Cardiac septum (tissue), 1 donor: ENCODE measurements at places on chromosomes 7 and 10. TPM values are rescaled to one million over a fixed set of nuclear protein-coding genes. Genes with fewer than 3 reads are reported as not detected.

DNA sequence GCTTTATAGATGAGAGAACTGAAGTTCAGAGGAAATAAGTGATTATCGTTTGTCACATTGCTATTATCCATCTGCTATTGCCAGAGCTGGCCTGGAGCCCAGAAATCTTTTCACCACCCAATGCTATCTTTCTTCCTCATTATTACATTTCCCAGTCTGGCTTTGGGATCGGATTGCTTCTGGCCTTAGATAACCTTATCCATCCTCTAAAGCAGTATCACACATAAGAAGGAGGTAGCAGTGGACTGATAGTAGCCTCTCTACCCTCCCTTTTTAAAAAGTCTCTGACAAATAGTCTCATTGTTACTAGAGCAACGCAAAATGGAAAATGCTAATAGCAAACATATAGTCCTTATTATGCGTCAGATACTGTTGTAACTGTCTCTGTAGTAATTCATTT is 1.3 kb upstream of the CLDN12 start:
- DNase-seq: no peak

DNA sequence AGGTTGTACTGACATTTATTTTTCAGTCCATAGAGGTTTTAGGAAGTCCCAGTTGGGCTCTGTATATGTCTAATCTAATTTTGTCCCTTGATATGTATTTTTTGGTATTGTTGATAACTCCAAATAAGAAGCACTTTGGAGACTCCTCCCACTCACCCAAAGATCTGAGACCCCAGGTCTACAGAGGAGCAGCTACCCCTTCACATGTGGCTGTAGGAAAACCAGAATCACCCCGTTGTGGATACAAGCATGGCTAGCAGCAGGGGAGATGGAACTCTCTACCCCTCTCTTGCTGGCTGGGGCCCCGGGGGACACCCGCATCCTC is 9.4 kb downstream of the HHEX start:
- DNase-seq: no peak

Gene FKBP6
- total RNA-seq: not detected

- no peak for DNase-seq
Observed at GRCh38 chr10:103789161-103789560, 66.2 kb downstream of the SH3PXD2A start.

DNA sequence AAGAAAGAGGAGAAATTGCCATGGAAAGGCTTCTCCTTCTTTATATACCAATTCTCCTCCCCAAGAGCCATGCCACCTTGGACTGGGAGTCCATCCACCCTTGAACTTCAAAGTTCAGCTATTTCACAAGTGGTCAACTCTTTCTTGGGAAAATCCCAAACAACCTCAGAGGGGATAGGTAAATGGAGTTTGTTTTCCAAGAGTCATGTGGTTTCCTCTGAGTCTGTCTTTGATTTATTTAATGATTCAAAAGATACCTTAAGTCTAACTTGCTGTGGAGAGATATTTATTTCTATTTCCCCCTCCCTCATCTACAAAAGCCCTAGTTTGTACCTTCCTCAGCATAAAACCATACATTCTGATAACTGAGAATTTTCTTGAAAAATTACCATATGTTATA is 758.6 kb upstream of the IGFBP3 start:
- DNase-seq: no peak

Gene MGMT
- 11.4 TPM for total RNA-seq

DNA sequence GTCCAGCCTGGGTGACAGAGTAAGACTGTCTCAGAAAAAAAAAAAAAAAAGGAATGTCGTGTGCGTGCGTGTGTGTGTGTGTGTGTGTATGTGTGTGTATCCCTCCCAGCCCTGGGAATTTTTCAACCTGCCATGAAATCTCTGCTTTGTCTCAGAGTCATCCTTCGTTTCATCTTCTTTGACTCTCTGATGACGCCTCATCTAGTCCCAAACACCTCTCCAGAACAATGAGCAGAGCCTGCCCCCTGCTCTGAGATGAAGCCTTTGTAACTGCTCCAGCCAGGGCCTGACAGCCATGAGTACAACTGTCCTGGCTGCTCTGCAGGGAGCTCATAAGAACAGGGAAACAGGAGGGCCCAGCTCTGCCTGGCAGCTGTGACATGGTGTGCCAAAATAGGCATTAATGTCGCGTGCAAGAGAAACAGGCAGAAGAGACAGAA is 149.5 kb downstream of the FAM107B start:
- no peak for DNase-seq

GRCh38 chr7:147564786-147565476 is 1025.6 kb upstream of the C7orf33 start:
- DNase-seq: no peak

DNA sequence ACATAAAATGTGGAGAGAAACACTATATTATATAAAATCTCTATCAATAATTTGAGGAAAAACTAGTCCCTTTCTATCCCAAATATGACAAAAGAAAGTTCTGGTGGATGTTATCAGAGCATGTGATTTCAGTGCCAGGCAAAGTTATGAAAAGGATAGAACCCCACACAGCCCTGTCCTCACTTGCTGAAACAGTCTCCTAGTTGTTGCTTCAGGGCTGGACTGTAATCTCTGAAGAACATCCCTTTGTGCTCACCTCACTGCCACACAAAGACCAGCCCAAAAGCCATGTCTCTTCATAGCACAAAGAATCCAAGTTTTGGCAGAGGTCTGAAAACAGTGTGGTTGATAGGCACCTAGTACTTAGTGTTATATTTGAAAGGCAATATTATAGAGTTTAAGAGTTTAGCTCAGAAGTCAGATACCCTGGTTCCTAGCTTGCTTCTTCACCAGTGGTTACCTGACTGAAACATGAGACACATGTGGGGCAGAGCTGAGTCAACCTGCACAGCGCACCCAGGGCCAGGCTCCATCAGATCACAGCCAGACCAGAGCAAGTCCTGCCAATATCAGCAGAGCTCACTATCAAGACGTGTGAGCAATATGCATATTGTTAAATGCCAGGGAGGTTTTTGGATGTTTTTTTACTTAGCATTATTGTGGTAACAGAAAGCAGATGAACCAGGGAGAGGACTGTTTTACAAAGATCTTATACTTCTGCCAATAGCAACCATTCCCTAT is 25.0 kb downstream of the CYP3A7 start:
- no peak for DNase-seq

Gene BCL7B
- 68.9 TPM for total RNA-seq

DNA sequence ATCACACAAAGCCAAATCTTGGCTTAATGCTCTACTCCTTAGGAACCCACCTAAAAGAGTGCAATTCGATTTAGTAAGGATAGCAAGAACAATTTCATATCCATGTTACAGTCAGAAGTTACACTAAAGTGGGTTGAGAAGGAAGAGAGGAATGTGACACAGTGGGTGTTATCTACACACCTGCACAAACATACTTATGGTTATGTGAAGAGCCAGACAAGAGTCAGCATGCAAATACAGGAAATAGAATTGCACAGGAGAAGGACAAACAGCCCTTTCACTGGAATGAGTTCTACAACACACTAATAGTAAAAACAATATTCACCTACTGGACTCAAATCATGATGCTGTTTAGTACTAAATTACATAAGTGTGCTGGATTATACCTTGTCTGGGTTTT is 262.8 kb downstream of the DGKB start:
- DNase-seq: no peak

- DNase-seq: no peak
Observed at GRCh38 chr10:6423413-6424170, 156.5 kb downstream of the PRKCQ start.

Gene THSD7A
- total RNA-seq: 3.4 TPM

Gene C7orf57
- total RNA-seq: not detected

DNA sequence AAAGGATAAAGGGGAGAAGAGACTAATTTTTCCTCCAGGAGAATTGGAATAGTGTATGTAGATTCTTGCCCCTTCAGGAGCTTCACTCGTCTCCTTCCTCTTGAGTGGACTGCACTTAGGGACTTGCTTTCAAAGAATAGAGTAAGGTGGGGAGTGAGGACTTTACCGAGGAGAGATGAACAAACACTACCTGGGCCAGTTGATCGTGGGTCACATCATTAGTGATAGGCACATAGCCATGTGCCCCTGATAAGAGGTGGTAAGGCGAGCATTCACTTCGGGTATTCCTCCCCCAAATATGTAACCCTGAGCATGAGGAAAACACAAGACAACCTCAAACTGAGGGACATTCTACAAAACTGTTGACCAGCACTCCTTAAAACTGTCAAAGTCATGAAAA is 14.6 kb upstream of the KIFBP start:
- DNase-seq: no peak

Gene NCF1
- 4.0 TPM for total RNA-seq

GRCh38 chr10:46240684-46241565 is 45.9 kb upstream of the ANTXRL start:
- no peak for DNase-seq

DNA sequence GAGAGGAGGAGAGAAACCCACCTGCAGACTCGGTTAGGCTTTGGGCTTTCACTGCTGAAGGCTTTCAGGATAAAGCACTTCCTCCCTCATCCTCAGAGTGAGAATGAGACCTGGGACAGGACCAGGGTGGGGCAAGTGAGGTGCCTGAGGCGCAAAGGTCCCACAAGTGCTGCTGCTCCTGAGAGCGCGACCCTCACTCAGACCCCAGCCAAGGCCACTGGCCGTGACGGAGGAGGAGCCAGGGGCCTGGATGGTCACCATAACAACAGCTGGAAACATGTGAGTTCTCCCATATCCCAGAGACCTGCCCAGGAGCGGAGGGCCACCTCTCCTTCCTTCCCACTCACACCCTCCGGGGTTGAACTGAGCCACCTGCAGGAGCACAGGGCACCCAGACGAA is 46.9 kb upstream of the MKRN1 start:
- no peak for DNase-seq

GRCh38 chr7:98186452-98187137 is 24.6 kb upstream of the BHLHA15 start:
- DNase-seq: no peak

- DNase-seq: no peak
Observed at GRCh38 chr10:99630991-99631390, 10.8 kb upstream of the SLC25A28 start.

Gene POU6F2
- total RNA-seq: 0.19 TPM

DNA sequence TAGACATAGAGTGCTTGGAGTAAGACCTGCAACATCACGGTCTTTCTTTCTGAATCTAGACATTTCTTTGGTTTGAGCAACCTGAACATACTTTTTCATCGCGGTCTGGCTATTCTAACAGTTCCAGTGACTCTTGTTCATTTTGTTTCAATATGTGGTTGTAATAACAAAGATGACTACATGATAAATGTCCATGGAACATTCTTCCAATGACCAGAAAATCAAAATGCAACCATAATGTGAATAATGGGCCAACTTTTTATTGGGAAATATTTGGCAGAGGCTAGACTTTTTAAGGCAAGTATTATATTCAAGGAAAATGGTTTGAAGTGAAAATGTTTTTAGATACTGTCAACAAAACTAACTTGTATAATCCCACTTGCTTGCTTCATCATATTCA is 282.5 kb downstream of the INHBA start:
- DNase-seq: no peak

GRCh38 chr7:130560972-130561371 is 69.1 kb downstream of the MEST start:
- no peak for DNase-seq

GRCh38 chr7:101673951-101674350 is 44.9 kb upstream of the MYL10 start:
- no peak for DNase-seq

- no peak for DNase-seq
Observed at GRCh38 chr7:32427769-32428291, 62.4 kb downstream of the LSM5 start.
